ENCODE measurements at places on chromosomes 2 and 18.

DNA sequence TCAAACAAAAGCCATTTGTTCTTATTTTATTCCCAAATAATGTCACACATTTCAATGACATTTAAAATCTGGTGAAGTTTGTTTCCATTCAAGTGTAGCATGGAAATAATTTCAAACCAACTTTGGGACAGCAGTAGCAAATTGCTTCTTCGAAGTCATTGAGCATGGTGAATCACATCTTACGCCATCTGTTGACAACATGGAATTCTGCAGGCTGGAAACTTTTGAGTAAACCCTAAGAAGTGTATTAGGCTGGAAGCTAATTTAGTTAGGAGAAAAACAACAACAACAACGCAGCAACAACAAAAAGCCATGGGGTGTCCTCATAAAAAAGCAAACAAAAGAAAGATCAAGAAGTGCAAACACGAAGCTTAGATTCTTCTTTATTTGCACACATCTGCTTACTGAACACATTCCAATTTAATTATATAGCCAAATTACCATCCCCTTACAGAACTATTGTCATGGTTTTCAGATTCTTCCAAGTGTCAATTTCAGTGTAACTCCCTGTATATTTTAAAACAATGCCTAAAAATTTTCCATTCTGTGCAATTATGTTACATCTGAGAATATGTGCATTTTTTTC lies 659.0 kb upstream of the CDH7 start:
- DNase-seq: no peak

- no peak for DNase-seq
Observed at GRCh38 chr2:145845207-145845894, 1325.4 kb upstream of the ZEB2 start.

GRCh38 chr2:191567206-191567605 lies 110.7 kb upstream of the NABP1 start:
- DNase-seq: no peak

- no peak for DNase-seq
Observed at GRCh38 chr18:7303316-7304060, 72.6 kb downstream of the LRRC30 start.

DNA sequence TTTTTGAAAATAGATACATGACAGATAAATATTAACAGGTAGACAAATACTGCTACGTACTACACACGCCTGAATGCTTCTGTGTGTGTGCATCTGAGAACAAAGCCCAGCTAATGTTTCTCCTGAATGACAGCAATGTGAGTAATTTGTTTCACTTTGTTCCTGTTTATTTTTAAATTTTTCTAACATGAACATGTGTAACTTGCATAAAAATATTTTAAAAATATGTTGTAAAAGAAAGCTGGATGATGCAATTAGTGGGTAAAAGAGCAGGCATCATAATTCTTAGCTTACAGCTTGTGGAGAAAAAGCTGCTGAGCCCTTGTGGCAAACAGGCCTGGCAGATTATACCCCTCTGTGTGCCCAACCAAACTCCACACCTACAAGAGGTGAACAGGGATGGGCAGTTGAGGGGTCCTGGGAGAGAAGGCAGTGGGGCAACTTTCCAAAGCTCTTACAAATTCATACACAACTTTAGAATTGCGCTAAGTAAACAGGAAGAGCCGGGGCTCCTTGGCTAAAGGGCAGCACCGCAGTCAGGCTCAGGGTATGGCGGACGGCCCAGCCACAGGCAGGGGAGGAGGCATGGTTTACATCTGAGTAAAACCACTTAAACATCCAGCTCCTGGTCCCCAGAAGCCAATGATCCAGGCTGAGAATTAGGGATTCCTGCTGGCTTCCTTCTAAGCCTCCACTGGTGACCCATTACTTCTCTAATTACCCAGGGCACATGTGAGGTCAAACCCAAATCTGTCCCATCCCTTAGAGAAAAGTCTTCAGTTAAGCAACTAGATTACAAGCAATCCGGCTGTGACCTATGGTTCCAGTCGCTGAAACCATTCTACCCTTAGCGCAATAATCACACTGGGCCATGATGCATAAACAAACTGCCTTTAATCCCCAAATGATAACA lies 14.0 kb downstream of the PXDN start:
- no peak for DNase-seq

DNA sequence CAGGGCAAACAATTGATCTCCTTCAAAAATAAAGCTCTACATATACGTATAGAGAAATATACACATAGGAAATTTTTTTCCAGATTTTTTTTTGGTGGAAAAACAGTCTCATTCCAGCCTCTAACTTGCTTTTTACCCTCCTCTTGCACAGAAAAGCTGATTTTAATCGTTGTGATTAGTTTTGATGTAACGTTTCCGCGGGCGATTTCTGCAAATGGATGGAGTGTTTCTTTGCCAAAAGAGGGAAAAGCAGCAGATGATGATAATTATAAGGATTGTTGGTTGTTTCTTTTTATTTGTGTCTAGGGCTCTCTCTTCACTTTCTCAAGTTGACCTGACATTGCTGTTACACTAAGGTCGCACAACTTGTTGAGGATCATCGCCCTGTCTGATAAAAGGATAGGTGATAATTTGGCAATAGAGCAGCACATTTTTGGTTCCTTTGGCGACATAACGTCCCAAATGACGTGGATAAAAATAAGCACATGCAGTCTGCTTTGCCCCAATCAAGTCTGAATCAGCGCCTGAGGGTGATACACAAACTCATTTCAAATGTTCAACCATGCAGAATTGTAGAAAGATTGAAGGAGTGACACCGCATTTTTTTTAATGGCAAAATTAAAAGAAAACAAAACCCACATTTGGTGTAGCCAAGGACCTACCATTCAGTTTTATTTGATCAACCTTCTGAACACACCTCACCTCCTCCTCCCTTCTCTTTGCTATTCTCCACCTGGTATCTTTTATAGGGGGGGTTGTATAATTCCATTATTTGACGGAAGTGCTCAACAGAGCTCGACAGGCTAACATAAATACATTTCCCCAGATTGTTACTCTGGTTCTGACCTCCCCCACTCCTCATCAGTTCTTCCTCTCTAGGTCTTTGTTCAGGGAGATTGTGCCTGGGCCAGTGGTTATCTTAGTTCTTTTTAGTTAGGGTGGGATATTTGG lies 109.6 kb upstream of the KCTD1 start:
- no peak for DNase-seq

GRCh38 chr2:28408764-28409599 lies 16.3 kb downstream of the FOSL2 start:
- DNase-seq: no peak

- no peak for DNase-seq
Observed at GRCh38 chr2:129742415-129743180, 236.9 kb upstream of the RAB6C start.

DNA sequence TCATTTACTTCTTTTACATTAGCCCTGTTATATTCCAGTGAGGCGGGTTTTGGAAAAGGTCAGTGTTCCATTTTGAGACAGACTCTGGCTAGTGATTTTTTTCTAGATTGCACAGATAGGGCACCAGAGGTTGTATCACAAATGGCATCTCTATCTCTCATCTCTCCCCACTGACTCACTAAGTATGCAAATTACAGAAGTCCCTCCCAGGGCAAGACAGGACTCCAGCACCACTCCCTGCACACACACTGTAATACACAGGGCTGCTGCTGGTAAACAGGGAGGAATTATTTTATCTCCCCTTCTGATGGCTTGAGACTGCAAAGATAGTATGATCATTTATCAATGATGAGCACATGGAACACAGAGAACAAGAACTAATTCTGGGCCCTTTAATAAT lies 46.2 kb downstream of the AKAIN1 start:
- DNase-seq: no peak

- DNase-seq: no peak
Observed at GRCh38 chr2:232873909-232874641, 4.0 kb downstream of the SNORC start.

GRCh38 chr2:104408266-104408665 lies 445.6 kb upstream of the POU3F3 start:
- DNase-seq: no peak

GRCh38 chr2:228378696-228379425 lies 197.4 kb upstream of the SPHKAP start:
- no peak for DNase-seq

GRCh38 chr2:207805566-207806226 lies 36.0 kb upstream of the FZD5 start:
- DNase-seq: no peak

DNA sequence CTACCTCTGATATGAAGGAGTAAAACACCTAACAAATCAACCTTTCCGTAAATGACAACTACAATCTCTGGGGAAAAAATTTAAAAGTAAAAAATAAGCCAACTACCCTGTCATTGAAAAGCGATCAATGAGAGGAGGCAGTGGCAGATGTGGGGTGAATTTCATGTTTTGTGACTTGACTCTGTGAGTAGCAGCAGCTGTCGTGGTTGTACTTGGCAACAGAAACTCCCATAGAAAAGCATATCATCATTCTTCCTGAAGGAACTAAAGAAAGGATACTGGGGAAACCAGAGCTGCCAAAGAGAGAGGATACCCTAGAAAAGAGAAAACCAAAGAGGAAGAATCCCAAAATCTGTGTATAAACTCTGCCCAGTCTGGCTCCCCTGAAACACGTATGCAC lies 236.4 kb downstream of the TNS1 start:
- DNase-seq: no peak

GRCh38 chr2:14235667-14236066 lies 396.9 kb upstream of the LRATD1 start:
- DNase-seq: no peak

DNA sequence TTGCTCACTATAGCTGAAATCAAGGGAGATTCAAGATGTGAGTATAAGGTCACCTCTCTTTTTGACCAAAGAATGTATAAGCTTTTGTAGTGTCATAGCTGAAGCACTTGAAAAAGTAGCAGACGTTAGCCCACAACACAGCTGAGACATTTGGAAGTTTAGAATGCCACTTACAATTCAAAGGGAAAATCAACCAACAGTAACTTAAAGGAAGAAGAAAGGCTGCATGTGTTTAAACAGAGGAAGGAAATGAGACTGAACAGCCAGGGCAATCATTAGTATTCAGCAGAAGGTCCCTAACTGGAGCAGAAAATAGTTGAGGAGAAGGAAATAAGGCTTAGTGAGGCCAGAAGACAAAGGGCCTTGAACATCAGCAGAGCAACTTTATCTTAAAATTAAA lies 23.5 kb upstream of the SCG2 start:
- DNase-seq: no peak

DNA sequence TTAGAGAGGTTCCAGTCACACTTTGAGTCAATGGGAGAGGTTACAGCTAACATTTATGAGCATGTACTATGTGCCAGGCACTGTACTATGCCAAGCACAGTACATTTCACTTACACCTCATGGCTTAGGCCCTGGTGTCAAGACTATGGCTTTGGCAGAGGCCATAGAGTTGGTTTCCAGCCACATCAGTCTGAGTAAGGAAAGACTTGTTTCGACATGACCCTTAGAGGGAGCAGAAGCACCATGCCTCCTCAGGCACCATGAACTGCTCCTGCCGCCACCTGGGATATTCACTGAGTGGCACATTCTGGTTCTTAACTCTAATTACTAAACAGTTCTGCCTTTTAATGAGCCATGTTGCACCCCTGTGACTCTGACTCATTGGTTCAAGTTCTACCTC lies 12.7 kb downstream of the DGUOK start:
- no peak for DNase-seq

GRCh38 chr18:59927246-59927825 lies 27.5 kb downstream of the PMAIP1 start:
- no peak for DNase-seq

DNA sequence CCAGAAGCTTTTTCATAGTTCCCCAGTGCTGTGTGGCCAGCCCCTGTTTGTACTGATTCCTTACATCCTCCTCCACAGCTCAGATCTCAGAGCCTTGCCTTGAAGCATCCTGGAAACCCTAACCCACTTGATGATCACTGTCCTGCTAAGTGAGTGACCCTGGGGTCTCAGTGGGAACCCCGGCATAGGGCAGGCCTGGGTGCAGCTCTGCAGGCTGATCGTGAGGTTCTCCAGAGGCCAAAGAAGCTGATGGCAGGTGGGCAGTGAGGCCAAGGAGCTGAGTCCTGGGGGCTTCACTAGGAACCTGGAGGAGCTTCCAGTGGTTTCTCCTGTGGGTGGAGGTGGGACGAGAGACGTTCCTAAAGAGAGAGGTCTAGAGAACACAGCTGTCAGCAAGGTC lies 47.4 kb upstream of the BIN1 start:
- DNase-seq: no peak

GRCh38 chr2:20707601-20708000 lies 40.7 kb downstream of the GDF7 start:
- DNase-seq: no peak

- no peak for DNase-seq
Observed at GRCh38 chr2:20580690-20581437, 70.0 kb downstream of the HS1BP3 start.

- DNase-seq: no peak
Observed at GRCh38 chr2:3313781-3314375, 63.7 kb downstream of the EIPR1 start.

GRCh38 chr2:197077336-197077735 lies 150.8 kb upstream of the PGAP1 start:
- DNase-seq: no peak

DNA sequence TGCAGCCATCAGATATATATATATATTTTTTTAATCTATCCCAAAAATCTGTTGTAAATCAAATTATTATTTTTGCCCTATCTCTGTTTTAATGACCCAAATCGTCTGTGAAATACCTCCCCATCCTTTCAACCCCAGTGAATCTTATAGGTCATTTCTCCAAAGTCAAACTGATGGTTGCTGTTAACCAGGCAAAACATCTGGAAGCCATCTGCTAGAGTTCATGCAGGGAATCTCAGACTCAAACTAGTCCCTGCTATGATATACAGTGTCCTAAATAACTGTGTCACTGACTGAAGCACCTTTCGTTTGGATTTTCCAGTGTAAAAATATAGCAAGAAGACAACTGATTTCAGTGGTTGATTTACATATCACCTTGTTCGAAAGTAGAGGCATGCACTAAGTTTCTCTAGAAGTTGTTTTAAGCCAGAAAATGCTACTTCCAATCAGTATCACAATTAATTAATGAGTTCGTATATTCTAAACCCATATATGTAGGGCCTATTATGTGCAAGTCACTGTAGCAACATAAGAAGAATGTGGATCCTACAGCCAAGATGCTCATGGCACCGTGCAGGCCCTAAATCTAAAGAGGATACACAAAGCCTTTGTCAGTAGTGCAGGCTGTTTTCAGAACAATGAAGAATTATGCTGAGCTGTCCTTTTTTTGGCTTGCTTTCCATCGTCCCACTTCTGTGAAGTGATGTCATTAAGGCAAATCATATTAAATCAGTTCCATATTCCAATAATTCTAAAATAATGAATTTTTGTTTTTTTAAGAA lies 566.0 kb downstream of the STK39 start:
- no peak for DNase-seq

DNA sequence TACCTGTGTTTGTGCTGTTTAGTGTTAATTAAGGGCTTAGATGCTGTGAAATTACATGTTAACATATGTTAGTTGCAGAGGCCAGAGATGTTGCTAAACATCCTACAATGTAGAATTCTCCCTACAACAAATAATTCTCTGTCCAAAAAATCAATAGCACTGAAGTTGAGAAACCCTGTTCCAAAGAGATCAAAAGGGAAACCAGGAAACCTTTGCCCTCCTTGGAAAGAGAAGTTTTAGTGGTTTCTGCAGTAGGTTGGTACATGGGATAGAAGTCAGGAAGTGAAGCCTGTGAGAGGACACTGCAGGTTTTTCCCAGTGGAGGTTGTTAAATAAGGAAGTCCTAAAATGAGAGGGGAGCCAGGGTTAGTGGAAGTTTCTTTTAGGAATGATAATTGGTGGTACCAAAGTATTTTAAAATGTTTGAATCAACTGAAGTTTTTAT lies 6.3 kb upstream of the RMDN2 start:
- DNase-seq: no peak

- no peak for DNase-seq
Observed at GRCh38 chr2:171889808-171890207, 4.2 kb downstream of the SLC25A12 start.

Data from posterior cingulate gyrus (tissue), 11 donors.